ENCODE measurements at places on chromosomes 13 and 19.

DNA sequence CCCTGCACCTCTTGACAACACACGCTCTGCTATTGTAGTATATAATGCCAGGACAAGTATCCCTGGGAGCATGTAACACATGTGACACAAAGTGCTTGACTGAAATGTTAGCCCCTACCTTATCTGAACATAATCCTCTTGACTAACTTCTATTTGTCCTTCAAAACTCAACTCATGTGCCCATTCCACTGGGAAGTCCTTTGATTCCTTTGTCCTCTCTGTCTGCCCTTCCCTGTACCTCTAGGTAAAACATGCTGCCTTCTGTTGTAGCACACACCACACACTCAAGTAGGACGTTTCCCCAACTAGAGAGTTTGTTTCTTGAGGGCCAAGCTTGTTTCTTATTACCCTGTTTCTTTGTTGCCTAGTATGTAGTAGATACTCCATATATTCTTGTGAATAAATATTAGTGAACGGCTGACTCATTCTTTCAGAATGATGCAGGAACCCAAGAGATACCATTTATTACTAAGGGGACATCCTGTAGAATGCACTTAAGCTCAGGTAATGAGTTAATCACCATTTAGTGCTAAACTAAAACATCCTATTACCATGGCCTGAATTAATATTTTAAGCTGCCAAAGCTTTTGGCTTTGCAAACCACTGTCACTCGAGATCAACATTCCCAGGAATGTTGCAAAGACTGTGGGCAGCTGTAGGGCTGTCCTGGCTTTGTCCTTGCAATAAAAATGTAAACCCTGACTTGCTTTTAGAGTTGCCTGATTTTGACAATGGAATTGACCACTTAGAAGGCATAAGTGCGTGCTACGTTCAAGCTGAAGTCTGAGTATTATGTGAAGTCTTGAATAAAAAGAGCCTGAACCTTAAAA is 313.4 kb downstream of the COG6 start:
- DNase-seq = no peak

DNA sequence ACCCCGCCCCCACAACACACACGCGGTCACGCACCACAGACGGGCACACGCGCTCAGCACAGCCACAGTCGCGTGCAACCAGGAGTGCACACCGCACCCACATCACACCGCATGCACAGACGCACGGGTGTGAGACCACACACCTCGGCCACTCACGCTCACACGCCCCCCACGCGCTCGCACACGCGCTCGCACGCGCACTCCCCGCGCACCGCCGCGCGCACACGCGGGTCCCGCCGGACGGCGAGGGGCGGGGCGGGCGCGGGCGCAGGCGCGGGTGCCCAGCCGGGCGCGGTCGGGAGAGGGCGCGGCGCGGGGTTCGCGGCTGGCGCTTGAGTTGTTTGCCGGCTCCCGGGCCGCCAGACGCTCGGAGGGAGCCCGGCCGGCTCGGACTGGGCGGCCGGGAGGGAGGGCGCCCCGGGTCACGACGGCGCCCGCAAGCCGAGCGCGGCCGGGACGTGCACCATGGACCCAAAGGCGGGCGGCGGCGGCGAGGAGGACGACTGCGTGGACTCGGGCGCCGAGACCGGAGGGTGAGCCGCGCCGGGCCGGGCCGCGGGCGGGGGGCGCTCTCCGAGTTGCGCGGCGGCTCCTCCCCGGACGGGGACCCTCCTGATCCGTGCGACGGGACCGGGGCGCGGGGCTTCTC is at the start of gene FAM124A:
TSS of gene FAM124A (plus strand) at position 362 of the 649 bp plus-strand sequence. CDS start at position 466, 104 bp downstream.
- no peak for DNase-seq

DNA sequence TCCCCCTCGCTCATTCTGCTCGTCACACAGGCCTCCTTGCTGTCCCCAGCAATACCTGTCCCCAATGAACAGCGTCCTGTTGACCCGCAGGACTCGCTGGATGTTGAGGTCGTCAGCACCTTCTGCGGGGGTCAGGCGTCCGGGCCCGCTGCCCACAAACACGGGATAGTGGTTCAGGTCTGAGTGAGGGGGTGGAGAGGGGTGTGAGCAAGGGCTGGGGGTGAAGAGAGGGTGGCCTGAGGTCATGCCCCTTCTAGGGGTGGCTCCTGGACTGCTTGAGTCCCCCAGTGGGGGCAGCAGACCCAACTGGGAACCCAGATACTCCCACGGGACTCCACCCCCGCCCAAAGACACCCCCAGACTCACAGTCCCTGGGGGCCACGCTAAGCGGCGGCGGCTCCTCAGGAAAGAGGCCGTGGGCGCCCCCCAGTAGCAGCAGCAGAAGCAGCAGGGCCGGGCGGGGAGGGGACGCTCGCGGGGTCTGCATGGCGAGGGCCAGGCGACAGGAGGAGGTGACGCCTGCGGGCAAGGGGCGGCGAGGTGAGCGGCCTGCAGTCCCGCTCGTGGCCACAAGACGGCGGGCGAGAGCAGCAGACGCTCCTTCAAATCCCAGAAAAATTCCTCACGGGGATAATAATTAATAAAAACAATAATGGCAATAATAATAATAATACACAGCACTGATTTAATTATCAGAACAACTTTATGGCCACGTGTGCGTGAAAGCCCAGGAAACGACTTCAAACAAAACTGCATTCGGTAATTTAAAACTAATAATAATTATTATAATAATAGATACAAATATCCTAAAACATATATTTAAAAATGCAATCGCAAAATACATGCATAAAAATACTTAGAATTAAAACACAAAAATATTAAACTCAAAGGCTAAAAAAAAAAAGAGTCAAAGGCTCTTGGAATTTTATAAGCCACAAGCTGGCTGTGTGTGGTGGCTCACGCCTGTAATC is 1.2 kb downstream of the SEMA6B start:
- DNase-seq = no peak

GRCh38 chr13:45718992-45719391 is 16.9 kb downstream of the CBY2 start:
- no peak for DNase-seq

DNA sequence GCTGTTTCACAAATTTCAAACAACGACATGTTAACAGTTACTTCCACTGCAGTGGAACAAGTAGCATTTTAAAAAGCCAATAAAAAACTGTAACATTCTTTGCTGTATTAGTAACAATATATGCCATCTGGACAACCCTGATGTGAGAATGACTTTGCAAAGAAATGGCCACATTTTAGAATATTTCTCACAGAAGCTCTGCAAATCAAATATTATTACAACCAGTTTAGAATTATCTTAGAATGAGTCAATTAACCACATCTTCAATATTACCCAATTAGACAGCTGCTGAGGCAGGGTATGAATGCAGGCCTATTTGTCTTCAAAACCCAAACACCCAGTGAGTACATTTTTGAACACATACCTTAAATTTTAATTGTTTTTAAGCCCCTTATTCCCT is 3.2 kb downstream of the ZNF699 start:
- DNase-seq = no peak

DNA sequence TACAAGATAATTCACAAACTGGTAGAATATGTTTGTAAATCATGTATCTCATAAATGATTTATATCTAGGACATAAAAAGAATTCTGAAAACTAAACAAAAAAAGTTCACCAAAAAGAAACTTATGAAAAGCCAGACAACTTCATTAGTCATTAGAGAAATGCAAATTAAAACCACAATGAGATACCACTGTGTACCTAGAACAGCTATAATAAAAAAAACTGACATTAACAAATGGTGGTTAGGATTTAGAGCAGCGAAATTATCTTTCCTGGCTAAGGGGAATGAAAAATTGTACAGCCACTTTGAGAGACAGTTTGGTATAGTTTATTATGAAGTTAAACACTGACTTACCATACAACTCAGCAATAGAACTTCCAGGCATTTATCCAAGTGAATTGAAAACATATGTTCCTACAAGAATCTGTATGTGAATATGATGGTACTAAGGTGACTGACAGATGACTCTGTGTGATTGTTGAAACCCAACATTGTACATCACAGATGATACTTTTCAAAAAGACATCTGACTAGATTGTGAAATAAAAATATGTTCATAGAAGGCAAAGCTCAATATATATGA is 41.8 kb downstream of the UGGT2 start:
- DNase-seq = no peak

GRCh38 chr19:14561847-14562351 is 10.0 kb downstream of the NDUFB7 start:
- no peak for DNase-seq

DNA sequence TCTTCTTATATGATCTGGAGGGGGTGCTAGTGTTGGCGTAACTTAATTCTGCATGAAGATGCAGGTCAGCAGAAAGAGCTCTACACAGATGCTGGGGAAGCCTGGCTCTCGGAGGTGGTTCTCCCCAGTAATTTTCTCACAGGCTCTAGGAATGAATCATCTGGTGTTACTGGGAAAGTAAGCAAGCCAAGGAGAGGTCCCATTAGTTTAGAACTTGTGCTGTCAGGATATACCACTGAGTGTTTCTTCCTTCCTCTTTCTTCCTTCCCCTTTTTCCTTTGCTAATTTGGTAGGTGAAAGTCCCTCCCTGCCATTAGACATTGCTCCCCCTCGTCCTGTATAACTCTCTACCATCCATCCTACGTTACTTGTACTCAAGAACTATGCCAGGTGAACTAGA is 68.3 kb downstream of the ATP8A2 start:
- DNase-seq = no peak

DNA sequence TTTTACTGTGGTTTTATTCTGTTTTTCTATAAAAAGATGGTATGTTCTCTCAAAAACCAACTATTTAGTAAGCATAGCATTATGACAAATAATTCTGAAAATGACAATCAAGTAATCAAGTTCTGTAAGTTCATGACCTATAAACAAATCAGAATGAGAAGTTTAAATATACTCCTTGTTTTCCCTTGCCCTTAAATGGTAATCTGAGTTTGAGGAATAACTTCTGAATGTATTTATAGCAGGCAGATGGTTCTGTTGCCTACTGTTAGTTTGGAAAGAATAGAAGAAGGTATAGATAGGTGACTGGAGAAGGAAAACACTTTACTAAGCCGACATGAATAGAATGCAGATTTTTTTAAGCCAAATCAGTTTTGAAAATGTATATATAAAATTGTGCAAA is 63.9 kb downstream of the POSTN start:
- DNase-seq = no peak

GRCh38 chr13:81153478-81153877 is 812.6 kb upstream of the SPRY2 start:
- no peak for DNase-seq

GRCh38 chr19:39410831-39411080 is 1.7 kb upstream of the PLEKHG2 start:
- no peak for DNase-seq

DNA sequence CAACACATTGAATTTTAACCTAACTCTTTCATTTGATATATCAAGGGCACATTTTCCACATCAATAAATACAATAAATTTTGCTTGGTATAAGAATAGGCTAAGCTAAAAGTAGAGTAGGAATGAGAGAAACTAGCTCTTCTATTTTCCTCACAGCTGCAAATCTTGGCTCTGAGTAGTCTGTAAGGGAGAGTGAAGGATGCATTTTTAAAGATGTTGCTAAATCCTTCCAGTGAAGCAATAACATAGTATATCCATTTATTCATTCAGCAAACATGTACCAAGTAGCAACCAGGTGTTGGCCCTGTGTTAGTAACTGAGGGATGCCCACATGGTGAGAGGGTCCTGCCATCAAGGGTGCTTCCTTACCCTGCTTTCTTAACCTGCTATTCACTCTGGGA is 799.9 kb downstream of the PCDH9 start:
- DNase-seq = no peak

DNA sequence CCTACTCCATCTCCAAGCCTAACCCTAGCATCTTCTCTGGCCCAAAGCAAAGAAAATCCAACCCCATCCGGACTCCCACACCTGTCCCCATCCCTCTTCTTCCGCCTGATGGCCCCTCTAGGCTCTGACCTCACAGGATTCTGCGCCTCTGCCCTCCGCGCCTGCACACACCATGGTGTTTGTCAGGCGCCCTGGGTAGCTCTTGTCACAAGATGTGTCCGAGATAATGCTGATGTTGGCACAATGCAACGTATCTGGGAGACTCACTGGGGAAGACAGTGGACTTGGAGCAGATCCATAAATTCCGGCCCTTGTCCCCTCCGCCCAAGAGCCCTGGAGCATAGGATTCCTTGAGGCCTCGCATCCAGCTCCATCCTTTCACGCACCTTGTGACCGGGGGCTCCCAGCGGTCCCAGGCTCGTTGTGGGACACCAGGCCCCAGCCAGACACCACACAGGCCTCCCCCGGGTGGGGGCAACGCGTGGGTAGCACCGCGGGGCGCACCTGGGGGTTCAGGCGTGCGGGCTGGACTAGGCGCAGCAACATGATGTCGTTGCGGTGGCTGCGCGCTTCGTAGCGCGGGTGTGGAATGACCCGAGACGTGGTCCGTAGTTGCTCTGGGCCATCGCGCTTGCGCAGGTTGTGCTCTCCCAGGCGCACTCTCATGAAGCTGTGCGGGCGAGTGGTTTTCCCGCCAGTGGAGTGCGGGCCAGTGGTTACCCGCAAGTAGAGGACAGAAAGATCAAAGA is 3.1 kb upstream of the KLK1 start:
- DNase-seq = no peak

- no peak for DNase-seq
These were observed 406.2 kb downstream of the KLF5 start for GRCh38 chr13:73464758-73465616.

GRCh38 chr13:43908156-43909126 is 28.7 kb downstream of the LACC1 start:
- DNase-seq = no peak

- DNase-seq = no peak
These were observed 769.8 kb upstream of the MIR17HG start for GRCh38 chr13:90577726-90578125.

DNA sequence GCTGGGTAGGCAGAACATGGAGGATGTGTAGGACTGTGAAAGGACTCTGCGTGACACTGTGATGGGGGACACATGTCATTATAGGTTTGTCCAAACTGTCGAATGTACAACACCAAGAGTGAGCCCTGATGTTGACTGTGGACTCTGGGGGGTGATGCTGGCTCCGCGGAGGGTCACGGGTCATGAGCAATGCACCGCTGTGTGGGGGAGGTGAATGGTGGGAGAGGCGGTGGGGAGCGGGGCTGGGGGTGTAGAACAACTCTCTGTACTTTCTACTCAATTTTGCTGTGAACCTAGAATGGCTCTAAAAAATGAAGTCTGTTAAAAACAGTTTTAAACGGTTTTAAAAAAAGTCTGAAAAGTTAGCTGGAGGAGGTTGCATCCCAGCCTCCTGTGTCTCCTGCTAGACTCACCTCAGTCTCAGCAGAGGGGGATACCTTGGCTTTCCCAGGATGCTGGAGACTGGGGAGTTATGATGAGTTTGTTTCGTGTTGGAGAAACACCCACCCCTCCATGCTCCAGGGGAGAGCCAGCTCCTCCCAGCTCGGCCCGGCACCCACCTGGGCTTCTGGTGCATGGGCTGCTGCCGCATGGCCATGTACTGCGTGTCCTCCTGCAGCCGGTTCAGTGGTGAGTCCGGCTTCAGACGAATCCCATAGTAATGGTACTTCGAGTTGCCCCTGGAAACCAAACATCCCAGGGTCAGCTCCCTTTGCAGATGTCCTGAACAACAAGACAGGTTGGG is 34.7 kb upstream of the RANBP3 start:
- no peak for DNase-seq

GRCh38 chr19:56707821-56708220 is 36.3 kb upstream of the ZNF835 start:
- DNase-seq = no peak

- no peak for DNase-seq
These were observed 12.5 kb downstream of the ARRDC2 start for GRCh38 chr19:18020212-18021085.
